RPMI8226 (cell line): ENCODE measurements at places on chromosomes 3 and 15.

DNA sequence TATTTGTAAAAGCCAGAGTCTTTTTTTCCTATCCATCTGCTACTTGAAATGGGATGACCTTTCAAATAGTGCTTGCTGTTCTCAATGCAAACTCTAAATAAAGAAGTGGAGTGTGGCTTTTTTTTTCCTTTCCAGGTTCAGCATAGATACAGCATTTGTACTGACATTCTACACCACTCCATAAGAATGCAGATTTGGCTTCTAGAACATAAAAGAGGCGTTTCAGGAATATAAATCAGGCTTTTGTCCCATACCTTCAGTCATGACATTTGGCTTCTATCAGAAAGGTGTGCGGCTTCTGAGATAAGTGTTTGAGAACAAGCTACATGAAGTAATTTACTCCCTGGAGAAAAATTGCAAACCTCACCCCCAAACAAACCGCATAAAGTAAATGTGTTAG, 553.1 kb downstream of the FHIT start:
- no peak for DNase-seq

DNA sequence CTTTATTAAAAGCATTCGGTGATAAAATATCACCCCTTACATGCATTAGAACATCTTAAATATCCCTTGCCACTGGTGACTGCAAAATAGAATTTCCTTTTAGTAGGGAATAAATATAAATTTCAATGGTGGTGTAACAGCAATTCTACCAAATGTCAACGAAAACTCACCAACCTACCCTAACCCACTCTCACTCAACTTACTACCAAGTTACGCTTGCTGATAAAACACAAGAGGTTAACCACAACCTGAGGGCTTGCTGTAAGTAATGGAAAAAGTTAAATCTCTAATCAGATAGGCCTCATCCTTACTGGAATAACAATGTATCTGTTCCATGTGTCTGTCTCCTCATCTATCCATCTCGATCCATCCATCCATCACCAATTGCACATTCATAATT, 274.7 kb downstream of the FOXP1 start:
- no peak for DNase-seq

DNA sequence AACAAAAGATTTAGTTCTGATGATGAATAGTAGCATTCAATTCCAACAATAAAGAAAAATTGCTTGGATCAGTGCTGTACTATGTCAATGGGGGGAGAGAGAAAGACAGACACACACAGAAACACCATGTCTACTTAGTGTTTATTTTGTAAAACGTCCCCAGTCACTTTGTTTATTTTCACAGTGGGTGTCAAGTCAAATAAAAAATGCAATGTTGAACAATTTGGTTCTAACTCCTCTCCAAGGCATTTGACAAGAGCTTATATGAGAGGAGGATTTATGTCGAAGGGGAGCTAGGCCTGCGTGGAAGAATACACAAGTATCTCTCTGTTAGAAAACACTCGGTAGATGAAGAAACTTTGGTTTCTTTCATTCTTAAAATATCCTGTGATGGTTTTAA, 201.7 kb upstream of the SLC2A2 start:
- DNase-seq, result no peak

GRCh38 chr3:122760453-122761271, 33.0 kb downstream of the HSPBAP1 start:
- DNase-seq, result no peak

GRCh38 chr3:99957151-99957796, 139.6 kb downstream of the CMSS1 start:
- no peak for DNase-seq

- no peak for DNase-seq
These were observed 107.6 kb downstream of the OXNAD1 start for GRCh38 chr3:16372362-16373292.

- DNase-seq, result no peak
These were observed 69.8 kb downstream of the TNFAIP8L3 start for GRCh38 chr15:51024735-51025453.

DNA sequence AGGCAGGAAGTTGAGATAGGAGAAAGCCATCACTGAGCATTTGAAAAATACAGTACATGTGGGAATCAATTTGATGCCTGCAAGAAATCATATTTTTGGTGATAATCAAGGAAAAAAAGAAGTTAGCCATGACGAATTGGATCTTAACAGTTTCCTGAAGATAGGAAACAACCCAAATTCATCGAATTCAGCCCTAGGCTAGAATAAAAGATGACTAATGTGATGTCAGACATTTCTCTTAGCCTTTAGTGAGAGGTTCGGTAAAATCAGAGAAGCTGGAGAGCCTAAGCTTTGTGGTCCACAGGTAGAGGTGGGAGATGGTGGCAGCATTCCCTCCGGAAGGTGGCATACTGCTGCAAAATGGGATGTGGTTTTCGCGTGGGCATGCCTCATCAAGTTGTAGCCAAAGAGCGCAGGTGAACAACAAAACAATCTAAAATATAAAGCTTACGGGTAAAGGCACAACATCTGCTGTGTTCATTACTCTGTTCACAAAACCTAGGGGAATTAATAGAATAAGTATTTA, 144.1 kb upstream of the ALCAM start:
- no peak for DNase-seq

DNA sequence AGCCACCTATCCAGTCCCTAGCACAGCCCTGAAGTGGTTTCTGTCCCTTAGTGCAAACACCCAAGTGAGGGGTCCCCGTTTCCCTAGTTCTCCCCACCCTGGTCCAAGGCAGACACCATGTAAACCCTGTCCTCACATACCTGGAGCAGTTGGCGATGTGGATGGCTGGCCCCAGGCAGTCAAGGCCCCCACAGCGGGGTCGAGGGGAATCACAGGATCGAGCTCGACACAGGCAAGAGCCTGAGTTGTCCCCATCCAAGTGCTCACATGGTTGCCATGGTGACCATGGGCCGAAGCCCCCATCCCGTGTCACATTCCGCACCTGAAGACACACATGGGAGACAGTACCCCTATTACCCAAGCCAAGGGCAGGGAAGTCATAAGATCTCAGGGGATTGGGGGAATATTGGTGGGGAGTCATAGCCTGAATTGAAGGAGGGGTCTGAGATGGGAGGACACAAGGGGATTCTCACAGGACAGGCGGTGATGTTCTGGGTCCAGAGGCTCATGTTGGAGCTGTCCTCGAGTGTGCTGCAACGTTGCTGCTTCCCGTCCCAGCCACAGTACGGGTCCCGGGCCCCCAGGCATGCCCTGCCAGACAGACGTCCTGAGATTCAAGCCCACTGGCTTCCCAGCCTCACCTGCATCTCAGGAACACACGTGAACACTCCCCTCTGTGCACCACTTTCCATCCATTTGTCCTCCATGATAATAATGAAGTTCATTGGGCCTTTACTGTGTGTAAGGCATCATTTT, 112.1 kb downstream of the SEMA5B start:
- DNase-seq, result no peak

GRCh38 chr3:71513081-71513480, 70.4 kb downstream of the FOXP1 start:
- DNase-seq, result no peak

DNA sequence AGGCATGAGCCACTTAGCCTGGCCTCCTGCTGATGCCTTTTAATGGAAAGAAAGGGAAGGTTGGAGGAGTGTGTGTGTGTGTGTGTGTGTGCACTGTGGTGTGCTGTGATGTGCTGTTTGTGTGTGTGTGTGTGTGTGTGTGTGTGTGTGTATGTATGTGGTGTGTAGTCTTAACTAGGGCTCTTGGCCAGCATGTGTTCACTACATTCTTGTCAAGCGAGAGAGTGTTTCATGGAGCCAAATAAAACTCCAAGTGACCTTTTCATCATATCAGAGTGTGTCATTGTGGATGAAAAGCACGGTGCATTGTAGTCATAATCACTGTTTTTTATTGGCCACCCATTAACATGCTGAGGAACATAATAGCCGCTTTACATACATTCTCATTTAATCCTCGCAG, 30.8 kb upstream of the BHLHE40 start:
- no peak for DNase-seq

DNA sequence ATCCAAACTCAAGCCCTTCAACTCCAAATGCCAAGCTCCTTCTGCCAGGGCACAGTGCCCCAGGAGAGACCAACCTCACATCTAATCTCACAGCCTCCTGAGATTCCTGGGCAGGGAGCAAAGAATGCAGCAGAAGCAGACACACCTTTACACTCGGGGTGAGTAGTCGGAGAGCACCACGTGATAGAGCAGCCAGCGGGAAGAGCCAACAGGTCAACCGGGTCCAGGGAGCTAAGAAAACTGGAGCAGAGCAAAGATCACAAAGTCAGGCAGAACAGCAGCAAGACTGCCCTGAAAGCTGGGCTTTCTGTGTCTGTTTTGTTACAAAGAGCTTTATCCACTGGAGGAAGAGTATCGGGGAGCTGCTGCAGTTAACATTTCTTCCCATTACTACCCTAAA, 4.2 kb downstream of the B3GALNT1 start:
- no peak for DNase-seq

GRCh38 chr15:48722764-48723661, 77.5 kb upstream of the FBN1 start:
- no peak for DNase-seq

- no peak for DNase-seq
These were observed 13.0 kb downstream of the MRPL46 start for GRCh38 chr15:88454236-88454635.

- DNase-seq, result no peak
These were observed 17.9 kb downstream of the HRH1 start for GRCh38 chr3:11172096-11172690.

- no peak for DNase-seq
These were observed 42.7 kb downstream of the EXOG start for GRCh38 chr3:38538773-38539353.
